Renal pelvis (tissue), 12 donors: ENCODE measurements at places on chromosomes 6 and 20. TPM values are rescaled to one million over a fixed set of nuclear protein-coding genes. Genes with fewer than 3 reads are reported as not detected.

The GPR63 gene
- polyA plus RNA-seq: 2.7 TPM

The STMND1 gene
- polyA plus RNA-seq: 0.19 TPM

The PRND gene
- 3.3 TPM for polyA plus RNA-seq

The OR12D3 gene
- polyA plus RNA-seq: not detected

The SRSF12 gene
- polyA plus RNA-seq: 18.1 TPM

DNA sequence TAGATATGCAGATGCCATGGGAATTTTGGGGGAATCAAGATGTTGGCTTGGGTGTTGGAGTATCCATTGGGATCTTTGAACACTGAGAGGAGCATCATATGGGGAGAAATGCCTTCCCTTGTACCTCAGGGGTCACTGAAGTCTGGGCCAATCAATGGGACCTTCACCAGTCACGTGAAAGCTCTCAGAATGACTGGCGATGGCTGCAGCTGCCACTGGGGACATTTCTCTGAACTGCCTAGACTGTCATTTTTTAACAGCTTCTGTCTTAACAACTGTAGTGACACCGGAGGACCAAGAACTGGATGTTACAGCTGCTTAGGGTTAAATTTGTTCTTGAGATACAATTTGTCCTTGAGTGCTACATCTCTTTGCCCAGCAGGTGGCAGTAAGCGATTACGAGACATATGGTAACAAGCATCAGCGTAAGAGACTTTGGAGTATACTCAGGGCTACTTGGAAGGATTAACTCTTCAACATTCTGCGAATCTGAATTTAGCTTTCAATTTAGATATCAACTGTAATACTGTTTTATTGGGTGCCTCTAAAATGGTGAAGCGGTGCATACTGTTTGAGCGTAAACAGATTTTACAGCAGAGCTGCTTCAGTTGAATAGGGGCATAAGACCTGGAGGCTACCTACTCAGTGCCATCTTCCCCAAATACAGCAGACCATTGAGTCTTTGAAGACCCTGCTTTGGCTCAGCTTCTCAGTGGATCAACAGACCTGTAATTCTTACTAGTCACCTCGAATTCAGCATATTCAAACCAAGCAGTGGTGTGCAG, 36.0 kb downstream of the CCN2 start:
- DNase-seq: peak; percentile 78

GRCh38 chr6:163947276-163947675, 532.8 kb downstream of the QKI start:
- DNase-seq: no peak

GRCh38 chr6:44926556-44926955, 401.6 kb upstream of the RUNX2 start:
- no peak for DNase-seq

DNA sequence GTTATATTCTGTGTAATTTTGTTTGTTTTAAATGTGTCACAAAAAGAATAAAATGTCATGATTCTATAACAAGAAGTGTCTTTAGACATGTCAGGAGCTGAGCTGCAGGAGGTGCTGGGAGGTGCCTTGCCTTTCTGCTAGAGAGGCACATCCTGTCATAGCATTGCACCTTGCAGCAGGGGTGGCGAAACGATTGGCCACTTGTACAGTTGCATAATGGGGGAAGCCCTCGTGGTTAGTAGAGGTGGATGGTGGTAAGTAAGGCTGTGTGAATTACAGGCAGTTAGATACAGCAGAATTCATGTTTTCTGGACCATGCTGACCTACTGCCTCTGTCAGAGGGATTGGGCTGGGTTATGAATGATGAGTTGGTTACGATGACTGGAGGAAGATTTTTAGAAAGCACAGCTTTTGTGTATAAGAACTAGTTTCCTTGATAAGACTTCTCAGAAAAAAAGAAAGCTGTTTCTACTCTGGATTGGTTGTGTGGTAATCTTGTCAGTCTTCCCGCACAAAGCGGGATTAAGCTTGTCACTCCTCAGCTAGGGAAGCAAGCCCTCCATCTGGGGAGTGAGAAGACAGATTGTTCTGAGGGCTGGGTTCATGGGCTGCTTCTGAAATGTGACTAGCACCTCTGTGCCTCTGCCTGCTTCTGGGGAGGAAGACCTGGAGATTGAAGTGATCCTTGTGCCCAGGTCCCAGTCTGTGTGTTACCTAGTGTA, 74.9 kb downstream of the FOXO3 start:
- DNase-seq: no peak

DNA sequence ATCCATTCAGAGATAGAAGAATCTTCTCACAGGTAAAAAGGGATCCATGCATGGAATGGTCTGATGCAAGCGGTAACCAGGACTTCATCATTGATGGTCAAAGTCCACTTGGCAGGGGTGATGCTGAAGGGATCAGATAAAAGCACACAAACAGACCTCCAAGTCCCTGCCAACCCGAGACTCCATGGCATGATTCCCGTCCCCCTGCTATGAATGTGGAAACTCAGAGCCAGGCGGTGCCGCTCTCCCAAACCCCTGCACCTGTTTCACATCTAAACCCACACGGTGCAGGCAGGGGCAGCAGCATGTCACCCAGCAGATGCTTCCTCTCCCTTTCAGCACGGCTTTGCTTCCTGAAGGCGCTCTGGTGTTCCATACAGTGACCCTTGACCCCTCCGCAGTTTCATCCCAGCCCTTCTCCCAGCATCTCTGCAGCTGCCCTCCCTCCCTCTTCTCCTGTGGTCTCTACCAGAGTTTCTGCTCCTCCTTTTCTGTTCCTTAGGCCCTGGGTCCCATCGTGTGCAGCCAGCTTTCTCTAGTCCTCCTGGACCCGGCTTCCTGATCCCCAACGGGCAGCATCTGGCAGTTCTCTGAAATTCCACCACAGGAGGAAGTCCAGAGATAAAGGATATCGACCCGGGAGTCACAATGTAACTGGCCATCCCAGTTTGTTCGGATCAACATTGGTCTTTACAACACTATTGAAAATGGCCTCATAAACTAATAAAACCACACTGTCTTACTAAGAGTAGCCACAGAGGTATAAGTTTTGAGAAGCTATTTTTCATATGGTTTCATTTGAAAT, 235.0 kb downstream of the TTLL2 start:
- no peak for DNase-seq

DNA sequence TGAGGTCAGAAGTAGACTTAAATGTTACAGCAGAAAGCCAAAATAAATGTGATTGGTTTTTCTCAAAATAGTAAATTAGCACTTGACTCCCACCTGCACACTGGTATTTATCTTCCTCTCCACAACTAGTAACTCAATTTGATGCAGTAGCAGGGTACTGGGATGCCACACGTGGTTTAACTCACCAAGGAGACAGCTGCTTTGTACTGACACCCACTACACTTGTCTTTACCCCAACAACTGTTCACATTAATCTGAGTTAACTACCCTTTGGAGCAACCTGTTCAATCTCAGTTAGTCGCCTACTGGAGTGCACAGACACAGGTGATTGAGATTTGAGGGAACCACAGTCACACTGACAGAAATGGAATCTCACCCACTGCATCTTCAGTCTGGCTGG, 242.1 kb downstream of the PRKN start:
- no peak for DNase-seq

GRCh38 chr20:6034134-6034969, 19.5 kb downstream of the LRRN4 start:
- DNase-seq: no peak

- DNase-seq: no peak
Measured at GRCh38 chr6:6810727-6811126, 222.2 kb downstream of the LY86 start.

GRCh38 chr20:20259533-20259932, 108.4 kb upstream of the INSM1 start:
- no peak for DNase-seq
